ENCODE measurements at places on chromosomes 3 and 15.

DNA sequence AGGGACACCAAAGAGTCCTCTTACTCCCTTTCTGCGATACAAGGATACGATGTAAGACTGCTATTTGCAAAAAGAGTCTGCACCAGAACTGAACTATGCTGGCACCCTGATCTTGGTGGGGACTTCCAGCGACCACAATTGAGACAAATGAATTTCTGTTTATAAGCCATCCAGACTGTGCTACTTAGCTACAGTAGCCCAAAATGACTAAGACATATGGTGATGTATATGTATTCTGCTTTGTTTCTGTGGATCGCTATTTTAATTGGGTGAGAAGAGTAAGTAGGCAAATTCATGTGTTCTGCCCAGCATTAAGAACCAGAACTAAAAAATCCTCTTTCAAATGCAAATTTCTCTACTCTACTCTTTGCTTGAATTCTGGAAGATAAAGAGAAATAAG is 720.9 kb downstream of the DIPK2A start:
- DNase-seq = no peak

DNA sequence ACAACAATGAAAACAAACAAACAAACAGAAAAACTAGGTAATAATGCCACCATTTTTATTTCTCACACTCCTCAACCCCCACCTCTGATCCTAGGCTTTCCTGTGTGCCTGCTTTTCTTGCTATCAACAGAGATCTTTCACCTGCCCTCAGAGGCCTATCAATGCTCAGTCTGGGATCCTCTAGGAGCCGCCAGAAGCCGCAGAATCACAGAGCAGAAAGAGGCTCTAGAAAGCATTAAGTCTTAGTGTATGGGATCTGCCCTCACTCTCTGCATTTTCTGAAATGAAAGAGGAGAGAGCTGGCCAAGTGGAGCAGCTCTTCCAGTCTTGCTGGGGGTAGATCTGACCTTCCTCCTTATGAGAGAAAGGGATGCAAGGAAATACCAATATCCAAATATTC is 306.8 kb downstream of the TUSC7 start:
- DNase-seq = peak; percentile 11

- DNase-seq = peak; percentile 27
Observed at GRCh38 chr3:47404955-47405790, 24.4 kb downstream of the PTPN23 start.

DNA sequence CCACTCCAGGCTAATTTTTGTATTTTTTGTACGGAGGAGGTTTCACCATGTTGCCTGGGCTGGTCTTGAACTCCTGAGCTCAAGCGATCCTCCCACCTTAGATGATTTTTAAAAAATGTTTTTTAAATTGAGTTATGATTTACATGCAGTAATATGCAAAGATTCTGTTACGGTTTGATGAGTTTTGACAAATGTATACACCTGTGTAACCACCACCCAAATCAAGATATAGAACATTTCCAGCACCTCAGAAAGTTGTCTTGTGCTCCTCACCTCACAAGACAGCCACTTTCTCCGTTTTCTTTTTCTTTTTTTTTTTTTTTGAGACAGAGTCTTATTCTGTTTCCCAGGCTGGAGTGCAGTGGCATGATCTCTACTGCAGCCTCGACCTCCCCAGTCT is 4.8 kb downstream of the SLC6A6 start:
- no peak for DNase-seq

DNA sequence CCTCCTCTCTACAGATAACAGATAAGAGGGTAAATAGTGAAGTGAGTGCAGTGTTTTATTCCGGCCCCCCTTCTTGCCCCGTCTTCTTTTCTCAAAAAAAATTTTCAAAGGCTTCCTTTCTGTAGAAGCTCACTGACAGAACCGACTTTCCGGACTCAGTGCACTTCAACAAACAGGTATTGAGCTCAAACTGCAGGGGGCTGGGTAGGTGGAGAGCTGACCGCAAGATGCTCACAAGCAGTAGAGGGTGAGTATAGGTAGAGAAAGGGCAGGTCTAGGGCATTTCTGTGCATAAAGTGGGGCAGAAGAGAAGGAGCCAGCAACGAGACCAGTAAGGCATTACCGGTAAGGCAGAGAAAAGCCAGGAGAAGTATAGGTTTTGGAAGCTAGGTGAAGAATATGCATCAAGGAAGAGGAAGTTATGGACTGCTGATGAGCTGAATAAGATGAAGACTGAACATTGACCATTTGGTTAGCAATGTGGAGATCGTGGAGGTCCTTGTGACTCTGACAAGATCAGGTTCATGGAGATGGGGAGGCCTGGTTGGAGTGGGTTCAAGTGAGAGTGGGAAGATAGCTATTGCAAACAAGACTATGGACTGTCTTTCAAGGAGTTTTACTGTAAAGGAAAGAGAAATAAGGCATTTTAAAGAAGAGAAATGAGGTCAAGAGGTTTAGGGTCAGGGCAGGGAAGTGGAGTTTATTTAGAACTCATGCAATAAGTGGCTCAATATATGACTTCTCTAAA is 97.4 kb downstream of the ST6GAL1 start:
- no peak for DNase-seq

GRCh38 chr15:69712991-69713390 is 260.4 kb downstream of the RPLP1 start:
- no peak for DNase-seq

DNA sequence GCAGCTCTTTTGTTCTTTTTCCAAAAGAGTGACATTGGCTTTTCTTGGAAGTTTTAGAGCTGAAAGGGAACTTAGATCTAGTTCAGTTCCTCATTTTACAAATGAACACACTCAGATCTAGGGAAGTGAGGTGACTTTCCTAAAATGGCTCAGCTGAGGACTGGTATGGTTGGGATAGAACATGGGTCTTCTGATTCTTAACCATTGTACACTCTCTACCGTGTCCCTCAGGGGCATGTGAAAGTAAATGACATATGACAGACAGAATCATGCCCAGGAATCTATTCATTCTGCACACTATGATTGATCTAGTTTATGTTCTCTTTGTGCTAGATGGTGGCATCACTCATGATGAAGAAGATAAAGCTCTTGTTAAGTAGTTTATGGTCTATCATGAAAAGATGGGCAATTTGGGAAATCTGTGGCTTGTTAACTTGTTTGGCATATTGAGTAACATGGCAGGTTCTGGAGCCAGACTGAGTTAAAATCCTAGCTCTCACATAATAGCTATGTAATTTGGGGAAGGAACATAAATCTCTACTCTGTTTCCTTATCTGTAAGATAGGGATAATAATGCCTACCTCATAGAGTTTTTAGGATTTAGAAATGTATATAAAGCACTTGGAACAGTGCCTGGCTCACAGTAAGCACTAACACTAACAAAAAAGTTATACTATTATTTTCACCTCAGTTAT is 30.9 kb downstream of the UBE2E1 start:
- DNase-seq = no peak

- DNase-seq = no peak
Observed at GRCh38 chr3:156803952-156804741, 22.0 kb upstream of the LEKR1 start.

- DNase-seq = no peak
Observed at GRCh38 chr3:169659096-169659819, 4.3 kb downstream of the MECOM start.

DNA sequence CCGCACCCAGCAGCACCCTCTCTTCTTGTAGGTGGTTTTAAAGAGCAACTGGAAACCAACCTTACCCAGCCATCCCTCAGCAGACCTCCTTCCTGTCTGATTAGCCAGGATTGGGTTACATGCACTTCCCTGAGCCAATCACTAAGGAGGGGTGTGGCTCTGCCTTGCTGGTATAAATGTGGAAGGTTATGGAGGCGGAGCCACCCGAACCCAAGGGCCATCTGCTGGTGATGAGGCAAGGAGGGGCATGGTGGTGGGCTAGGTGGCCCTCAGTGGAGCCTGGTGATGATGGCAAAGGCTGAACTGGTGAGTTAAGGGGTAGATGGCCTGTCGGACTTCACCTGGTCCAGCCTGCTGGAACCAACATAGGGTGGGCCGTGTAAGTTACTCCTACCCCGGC is 39.8 kb downstream of the CCDC33 start:
- peak; percentile 78 for DNase-seq

DNA sequence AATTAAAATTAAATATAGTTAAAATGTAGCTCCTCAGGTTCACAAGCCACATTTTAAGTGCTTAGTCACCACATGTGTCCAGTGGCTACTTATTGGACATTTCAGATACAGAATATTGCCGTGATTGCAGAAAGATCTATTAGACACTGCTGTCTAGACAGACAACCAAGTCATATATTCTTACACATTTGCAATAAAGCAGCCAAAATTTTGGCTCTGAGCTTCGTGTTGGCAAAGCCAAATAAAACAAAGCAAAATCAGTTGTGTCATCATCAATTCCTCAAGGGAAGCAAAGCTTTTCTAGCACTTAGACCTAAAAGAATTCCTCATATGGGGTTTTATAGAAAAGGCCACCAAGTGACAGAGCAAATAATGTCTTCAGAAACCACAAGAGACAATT is 193.1 kb upstream of the LPP start:
- DNase-seq = no peak

GRCh38 chr3:30643763-30644462 is 37.5 kb downstream of the TGFBR2 start:
- DNase-seq = no peak

GRCh38 chr15:70159713-70160009 is 61.9 kb upstream of the TLE3 start:
- no peak for DNase-seq

DNA sequence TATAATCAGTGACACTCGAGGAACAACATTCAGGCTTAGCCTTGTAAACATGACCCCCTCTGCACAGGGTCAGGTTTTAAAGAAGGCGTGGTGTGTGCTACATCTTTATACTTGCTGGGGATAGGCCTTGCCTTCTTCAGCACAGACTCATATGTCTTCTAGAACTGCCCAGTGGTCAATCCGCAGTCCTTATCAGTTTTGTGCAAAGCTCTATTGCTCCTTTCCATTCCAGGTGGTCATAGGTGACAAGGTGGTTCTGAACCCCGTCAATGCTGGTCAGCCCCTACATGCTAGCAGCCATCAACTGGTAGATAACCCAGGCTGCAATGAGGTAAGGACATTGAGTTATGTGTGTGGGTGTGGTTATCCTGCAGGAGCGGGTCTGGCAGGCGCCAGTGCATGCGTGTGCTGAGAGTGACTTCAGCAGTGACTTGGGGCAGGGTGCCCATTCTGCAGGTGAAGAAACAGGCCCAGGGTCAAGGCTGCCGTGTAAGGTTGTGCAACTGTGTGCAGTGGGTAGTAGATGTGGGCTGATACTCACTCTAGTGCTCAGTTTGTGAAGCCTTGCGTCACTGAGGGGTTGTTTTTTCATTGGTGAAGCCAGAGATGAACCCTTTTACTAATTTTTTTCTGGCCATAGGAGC is 150.9 kb downstream of the ITPR1 start:
- no peak for DNase-seq

DNA sequence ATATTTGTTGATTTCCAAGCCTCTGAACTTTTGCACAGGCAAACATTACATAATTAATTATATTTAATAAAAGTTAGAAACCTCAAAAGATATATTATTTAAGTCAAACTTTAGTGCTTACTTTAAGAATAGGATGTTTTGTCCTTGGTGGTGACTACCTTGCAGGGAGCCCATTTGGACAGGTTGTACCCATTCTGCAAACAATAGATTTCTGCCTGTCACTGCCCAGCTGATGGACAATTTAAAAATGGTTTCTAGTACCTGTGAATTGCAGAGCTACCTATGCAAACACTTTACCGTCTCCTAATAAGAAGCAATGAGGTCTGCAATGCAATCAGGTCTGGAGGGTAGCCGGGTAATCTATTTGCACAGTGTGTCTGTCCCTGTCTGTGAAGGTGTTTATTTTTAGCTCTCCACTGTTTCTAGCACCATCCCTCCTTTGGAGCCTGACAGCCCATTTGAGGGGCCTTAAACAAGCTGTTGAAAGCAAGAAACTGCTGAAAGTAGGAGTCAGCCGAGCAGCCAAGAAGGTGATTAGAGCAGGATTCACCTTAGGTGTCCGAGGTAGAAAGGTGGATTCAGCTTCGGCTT is 556.2 kb upstream of the CFAP20DC start:
- DNase-seq = no peak

DNA sequence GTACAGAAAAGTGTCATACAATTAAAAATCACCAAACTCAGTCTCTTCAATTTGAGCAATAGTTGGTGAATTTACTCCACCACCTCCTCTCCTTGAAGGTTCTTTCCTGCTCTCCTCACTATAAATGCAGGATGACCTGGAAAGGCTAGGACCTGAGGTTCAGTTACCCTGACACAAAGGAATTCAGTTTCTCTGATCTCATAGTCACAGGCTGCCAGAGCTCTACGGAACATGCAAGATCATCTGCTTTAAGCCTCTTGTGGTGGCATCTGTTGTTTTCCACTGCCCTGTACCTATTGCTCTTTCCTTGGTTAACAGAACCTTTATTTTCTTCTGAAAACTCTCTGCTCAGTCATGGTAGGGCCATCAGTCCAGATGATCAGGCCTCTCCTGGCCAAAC is 4.9 kb upstream of the TP63 start:
- no peak for DNase-seq

DNA sequence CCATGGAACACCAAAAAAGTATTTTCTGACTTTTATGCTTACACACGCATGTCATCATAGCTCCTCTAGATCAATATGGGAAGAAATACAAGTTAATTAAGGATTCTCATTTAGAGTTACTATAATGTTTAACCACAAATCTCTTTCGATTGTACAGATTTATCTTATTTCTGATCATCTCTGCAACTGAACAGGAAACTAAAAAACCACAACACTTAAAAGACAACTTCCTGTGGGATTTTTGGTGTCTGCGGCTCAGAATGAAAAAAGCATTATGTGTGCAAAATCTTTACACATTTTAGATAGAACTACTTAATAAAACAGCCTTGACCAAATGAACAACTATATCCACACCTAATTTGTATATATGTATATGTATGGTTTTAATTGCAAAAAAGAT is 3.0 kb upstream of the TJP1 start:
- DNase-seq = no peak

GRCh38 chr3:339351-339750 is 142.8 kb downstream of the CHL1 start:
- DNase-seq = no peak

- DNase-seq = no peak
Observed at GRCh38 chr15:95263751-95264150, 1032.4 kb downstream of the MCTP2 start.

- DNase-seq = no peak
Observed at GRCh38 chr3:197501496-197501878, 54.3 kb downstream of the BDH1 start.

- DNase-seq = no peak
Observed at GRCh38 chr3:62669161-62669560, 206.1 kb downstream of the CADPS start.

DNA sequence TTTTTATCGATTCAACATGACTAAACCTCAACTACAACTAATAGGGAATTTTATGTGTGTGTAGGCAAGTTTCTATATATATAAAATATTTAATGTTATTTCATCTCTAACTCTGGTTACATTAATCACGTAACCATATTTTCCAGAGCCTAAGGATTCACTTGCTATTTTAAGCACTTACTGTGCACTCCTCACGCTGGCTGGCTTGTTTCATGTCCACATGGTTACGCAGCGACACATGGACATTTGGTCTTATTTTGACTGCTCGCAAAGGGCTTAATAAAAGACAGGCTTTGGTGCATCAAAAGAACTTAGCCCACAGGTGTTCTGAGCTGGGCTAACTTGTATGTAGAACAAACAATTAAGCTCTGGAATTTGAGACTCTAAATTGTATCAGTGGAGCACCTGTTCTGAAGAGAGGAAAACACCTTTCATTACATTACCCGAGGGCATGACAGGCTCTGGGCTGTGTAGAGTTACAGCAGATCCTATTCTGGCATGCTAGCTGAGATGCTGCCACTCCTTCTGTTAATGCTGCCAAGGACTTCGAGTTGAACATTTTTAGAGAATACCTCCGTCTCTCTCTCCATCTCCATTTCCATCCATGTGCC is 130.0 kb upstream of the NR2F2 start:
- DNase-seq = no peak

GRCh38 chr3:29759411-29760225 is 478.7 kb downstream of the RBMS3 start:
- DNase-seq = peak; percentile 5
